ENCODE measurements at places on chromosomes 6 and 20.

DNA sequence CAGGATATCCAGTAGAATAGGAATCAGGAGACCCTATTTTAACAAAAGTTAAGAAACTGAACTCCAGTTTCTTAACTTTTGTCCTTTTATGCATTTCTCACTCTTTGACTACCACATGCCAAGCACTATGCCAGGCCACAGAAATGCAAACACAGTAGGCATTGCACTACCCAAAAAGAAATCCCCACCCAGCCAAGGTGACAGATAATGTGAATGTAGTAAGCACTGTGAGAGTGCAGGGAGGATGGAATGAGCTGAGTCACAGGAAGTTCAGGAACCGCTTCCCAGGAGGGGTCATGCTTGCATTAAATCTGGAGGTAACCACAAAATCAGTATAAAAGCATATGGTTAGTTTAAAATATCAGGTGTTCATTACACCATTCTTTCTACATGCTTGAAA lies 20.1 kb upstream of the FAM83C start:
- no peak for DNase-seq

GRCh38 chr20:32707691-32708581 lies 34.2 kb upstream of the C20orf203 start:
- no peak for DNase-seq

DNA sequence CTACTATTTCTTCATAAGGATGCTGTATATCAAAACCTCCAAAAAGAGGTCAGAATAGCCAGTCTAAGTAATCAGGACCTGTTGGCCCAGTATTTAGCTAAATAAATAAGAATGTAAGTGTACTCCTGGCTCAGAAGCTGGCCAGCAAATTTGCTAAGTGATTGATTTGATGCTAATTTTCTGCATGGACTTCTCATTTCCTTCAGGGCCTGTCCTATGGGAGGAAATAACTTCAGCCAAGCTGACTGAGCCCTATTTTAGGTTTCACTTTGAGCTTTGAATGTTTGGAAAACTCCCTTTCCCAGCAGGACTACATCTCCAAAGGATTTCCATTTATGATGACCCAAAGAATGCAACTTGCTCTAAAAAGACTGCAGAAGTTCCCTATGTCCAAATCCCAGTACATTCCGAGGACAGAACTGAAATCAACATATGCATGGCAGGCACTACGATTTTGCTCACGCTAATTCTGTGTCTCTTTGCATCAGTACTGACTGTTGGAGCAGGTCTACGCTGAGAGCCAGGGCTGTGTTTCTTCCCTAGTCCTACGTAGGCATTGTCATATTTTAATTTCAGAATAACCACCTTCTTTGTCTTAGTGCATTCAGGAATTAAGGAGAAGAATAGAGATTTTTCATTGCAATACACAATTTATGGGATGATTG lies 441.4 kb upstream of the PLCB4 start:
- no peak for DNase-seq

DNA sequence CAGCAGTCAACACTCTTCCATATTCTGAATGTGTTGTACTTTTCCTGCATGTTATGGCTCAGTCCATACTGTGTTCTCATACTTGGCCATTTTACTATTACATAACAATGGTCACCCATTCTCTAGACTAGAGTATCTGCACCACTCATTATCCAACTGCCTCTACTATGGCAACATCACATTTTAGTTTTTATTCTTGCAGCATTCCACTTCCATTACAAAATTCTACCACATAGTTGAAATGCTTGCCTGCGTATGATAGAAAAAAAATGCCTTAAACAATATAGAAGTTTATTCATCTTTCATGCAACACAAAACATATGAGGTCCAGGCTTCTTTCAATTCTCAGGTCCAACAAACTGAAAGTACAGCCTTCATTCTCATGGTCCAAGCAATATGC lies 128.0 kb downstream of the TENT5A start:
- DNase-seq, result no peak

DNA sequence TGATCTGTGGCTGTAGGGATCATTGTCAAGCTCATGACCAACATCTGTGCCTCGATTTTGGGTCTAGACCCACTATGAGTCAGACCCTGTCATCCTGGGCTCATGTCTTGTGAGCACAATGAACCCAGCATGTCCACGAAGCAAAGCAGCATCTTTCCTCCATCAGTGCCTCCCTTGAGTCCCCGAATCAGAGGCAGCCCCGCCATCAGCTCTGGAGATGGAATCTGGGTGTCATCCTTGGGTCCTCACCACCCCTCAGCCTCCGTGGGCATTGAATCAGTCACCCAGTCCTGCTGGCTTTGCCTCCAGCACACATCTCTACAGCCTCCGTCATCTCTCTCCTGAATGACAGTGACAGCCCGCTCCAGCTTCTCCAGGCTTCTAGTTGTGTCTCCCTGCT lies 56.9 kb downstream of the CHMP4B start:
- DNase-seq, result no peak

DNA sequence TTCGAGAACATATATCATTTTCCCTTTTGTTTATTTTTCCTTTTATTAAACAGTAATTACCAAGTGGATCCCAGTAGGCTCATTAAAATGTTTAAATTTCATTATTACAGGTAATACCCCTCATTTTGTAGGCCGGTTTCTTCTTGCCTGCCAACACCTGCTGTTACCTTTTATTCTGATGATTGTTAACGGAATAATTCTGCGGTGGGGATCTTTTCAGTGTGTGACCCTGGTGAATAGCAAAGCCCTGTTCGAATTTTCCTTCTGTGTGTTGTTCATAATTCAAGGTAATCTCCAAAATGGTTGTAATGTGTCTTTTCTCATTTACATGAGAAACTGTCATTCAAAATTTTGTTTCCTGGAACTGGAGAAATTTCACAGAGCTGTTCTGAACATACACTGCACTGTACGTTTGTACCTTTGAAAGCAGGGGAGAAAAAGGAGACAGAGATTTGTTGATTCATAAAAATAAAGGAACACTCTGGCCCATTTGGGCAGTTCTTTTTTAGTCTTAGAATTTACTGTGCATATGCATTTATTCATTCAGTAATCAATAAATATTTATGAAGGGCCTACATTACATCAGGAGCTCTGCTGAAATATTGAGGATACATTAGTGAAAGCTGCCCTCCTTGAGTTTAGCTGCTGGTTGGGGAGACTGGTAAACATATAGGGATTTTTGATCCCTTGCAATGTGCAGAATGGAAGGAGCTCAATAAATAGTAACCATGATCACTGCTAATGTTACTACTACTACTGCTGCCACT lies 502.0 kb downstream of the QKI start:
- no peak for DNase-seq

GRCh38 chr6:11042750-11043377 lies 1.2 kb downstream of the ELOVL2 start:
- no peak for DNase-seq

- DNase-seq, result no peak
These were observed 41.7 kb downstream of the PMEPA1 start for GRCh38 chr20:57667924-57668782.

DNA sequence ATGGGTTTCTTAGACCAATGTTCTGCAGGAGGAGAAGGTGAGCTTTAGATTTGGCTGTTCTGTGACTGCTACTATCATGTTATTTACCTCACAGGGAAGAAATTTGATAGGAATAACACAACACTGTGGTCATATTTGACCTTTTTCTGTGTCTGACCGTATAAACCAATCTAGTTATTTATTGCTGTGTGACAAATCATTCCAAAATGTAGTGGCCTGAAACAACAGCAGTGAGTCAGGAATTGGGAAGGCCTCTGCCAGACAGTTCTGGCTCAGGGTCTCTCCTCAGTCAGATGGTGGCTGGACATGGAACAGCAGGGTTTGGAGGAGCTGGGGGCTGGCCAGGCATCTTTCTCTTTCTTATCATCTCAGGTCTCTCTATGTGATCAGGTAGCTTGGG lies 33.0 kb downstream of the RIPOR2 start:
- no peak for DNase-seq

DNA sequence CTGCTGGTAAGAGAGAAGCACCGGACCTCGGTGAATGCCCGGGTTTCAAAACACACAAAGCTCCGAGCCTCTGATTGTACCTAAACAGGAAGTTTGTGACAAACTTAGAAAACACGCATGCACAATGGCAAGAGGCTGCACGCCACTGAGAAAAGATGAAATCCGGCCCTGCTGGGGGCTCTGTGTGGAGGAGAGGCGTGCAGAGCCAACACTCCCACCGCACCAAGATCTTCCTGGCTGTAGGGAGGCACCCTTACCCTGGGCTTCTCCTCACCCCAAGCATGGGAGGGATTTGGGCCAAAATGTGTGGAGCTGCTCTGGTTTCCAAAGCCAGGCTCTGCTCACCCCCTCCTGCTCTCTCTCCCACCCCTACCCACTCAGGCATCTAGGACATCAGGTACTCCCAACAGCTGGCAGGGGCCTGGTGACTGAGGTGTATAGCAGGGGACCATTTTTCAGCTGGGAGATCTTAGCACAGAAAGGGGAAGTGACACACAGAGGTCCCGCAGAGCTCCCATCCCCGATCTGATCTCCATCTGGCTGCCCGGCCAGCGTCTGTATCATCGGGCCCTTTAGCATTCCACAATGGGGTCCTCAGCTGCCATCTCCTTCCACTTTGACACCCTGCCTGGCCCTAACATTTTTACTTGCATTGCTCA lies 84.2 kb downstream of the TRERF1 start:
- no peak for DNase-seq

DNA sequence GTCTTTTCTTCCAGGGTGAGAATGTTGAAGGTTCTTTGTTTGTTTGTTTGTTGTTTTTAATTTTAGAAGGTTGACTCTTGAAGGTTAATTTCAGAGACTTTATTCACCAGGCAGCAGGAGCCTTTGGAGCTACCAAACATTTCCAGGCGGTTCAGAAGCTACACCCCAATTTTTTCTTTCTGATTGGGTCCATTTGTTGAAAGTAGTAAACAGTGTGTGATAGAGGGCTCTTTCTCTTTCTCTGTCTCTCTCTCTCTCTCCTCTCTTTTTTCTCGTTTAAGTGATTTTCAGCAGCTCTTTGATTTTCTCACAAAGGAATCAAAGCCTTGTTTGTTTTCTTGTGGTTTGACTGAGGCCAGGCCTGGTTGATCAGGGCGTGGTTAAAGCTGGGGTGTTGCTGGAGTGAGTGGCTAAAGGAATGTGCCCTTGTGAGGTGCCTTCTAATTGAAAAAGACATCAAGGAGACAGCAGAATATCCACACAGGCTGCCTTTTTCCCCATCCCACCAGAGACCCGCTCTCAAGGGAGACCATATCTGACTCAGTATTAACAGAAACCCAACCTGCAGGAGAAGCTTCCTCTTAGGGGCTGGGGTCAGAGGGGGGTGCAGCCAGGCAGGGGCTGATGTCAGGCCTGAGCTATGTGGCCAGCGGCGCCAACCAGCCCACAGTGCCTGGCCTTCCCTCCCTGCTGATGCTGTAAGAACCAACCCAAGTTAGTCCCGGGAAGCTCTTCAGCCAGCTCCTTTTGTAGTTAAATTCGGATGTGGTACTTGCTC lies 40.4 kb upstream of the NAA20 start:
- peak; percentile 10 for DNase-seq

- DNase-seq, result no peak
These were observed 702.9 kb upstream of the POU3F2 start for GRCh38 chr6:98131290-98131990.

GRCh38 chr6:16712931-16713484 lies 48.3 kb downstream of the ATXN1 start:
- no peak for DNase-seq

DNA sequence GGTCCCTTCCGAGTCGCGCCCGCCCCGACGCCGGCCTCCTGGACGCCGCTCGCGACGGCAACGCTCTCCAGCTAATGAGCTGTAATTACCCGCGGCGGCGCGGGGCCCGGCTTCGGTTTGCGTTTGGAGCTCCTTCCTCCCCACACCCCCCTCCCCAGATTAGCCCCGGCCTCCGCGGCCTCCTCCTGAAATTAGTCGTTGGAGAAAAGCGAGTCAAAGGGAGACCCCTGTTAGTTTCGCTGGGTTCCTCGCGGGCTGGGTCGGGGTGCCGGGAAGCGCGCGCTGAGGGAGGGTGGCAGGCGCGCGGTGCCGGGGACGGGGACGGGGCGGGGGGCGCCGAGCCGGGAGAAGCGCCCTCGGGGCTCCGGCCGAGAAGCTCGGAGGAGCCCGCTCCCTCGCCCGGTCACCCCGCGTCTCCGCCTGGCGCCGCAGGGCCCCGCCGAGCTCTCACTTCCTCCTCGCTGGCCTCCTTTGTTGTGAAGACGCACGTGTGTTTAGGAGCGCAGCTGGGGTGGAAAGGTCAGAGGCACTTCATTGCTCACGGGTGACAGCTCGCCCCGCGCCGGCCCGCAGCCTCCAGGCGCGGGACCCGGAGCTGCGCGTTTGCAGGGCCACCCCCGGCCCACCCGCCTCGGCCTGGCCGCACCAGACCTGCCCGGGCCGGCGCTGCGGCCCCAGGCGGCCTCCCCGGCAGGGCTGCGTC lies 4.9 kb downstream of the FOXC1 start:
- no peak for DNase-seq

- DNase-seq, result peak; percentile 13
These were observed 6.6 kb downstream of the TRIM15 start for GRCh38 chr6:30169658-30170614.

- DNase-seq, result no peak
These were observed 37.2 kb downstream of the CST9L start for GRCh38 chr20:23530937-23531567.
